ENCODE measurements at places on chromosomes 5 and 9. TPM values are rescaled to one million over a fixed set of nuclear protein-coding genes. Genes with fewer than 3 reads are reported as not detected.

SGCD gene
- 4.5 TPM for total RNA-seq

NIM1K gene
- 0.23 TPM for total RNA-seq

ARL10 gene
- 0.61 TPM for total RNA-seq

NPR3 gene
- 20.8 TPM for total RNA-seq

POU5F2 gene
- 0.01 TPM for total RNA-seq

ENTREP1 gene
- 0.43 TPM for total RNA-seq

PRR16 gene
- not detected for total RNA-seq

INSYN2B gene
- 0.61 TPM for total RNA-seq

GOLGA2 gene
- 46.5 TPM for total RNA-seq

SPATA31E1 gene
- 0.03 TPM for total RNA-seq

DMGDH gene
- not detected for total RNA-seq

DBH gene
- total RNA-seq: not detected

SYK gene
- 0.09 TPM for total RNA-seq

NPR2 gene
- total RNA-seq: 7.4 TPM

CDH18 gene
- not detected for total RNA-seq

MINAR2 gene
- not detected for total RNA-seq

ELOVL7 gene
- total RNA-seq: 14.3 TPM

ELL2 gene
- total RNA-seq: 19.4 TPM

DAB2 gene
- 9.0 TPM for total RNA-seq

CDC25C gene
- 10.1 TPM for total RNA-seq

CRHBP gene
- 0.25 TPM for total RNA-seq

IL7R gene
- 0.46 TPM for total RNA-seq

MRPL41 gene
- total RNA-seq: 94.5 TPM

SOX30 gene
- total RNA-seq: not detected

FOXD4 gene
- 0.82 TPM for total RNA-seq

DIPK1B gene
- total RNA-seq: 10.1 TPM

CORO2A gene
- total RNA-seq: 0.59 TPM

SLC27A6 gene
- 0.06 TPM for total RNA-seq

RUFY1 gene
- 27.6 TPM for total RNA-seq

DNAI1 gene
- total RNA-seq: 0.08 TPM

PSD2 gene
- total RNA-seq: not detected

CCL28 gene
- 0.18 TPM for total RNA-seq

PAEP gene
- total RNA-seq: 0.14 TPM

NREP gene
- total RNA-seq: 3.2 TPM

IL17B gene
- not detected for total RNA-seq

EMB gene
- 4.6 TPM for total RNA-seq

RHOBTB3 gene
- 8.2 TPM for total RNA-seq

PPP3R2 gene
- not detected for total RNA-seq

GDA gene
- total RNA-seq: 1.2 TPM

LAMC3 gene
- total RNA-seq: 2.1 TPM

GTF3C5 gene
- total RNA-seq: 72.3 TPM

SMIM33 gene
- not detected for total RNA-seq

BTNL8 gene
- total RNA-seq: not detected

SHROOM1 gene
- 10.3 TPM for total RNA-seq

TRPM3 gene
- not detected for total RNA-seq
